Small intestine (tissue), 16 donors: ENCODE measurements at places on chromosomes 3 and 15.

- H3K4me1 ChIP-seq, result no peaks in the 10 kb centered on the region
- H3K36me3 ChIP-seq, result peaks cover 1% of the 10 kb centered on the region
- no peak overlapping the region for H3K27ac ChIP-seq
- H3K27me3 ChIP-seq, result no peaks in the 10 kb centered on the region
These were observed 70.3 kb downstream of the SENP2 start for GRCh38 chr3:185656321-185656840.

DNA sequence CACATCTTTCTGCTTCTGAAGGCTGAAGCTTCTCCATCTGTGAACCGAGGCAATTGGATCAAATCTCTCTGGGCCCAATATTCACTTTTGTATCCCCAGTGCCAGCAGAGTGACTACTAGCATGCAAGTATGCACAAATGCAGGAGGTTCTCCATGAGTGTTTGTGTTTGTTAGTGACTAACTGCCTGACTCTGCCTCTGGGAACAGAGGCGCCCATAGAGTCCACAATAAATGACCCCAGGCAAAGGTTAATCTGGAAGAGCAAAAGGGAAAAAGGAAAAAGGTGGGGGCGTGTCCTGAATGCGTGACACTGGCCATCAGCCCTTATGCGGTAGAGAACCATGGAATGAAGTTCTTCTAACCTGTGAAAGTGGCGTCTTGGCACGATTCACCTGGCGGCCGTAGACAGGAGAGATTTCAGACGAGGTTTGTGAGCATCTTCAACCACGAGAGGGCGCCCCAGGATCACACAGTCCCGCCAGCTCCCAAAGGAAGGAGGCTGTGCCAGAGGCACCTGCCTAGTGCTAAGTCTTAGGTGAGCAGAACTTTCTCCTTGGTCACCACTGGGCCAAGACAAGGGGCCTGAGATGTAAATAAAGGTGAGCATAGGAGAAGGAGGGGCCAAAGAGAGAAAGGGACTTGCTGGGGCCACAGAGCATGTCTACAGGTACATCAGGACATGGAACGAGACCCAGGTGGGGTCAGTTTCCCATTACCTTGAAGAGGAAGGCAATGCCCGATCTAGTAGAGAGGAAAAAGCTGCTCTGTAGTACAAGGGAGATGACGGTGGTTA is 44.2 kb downstream of the RBPMS2 start:
- H3K27ac ChIP-seq, result no peak overlapping the region
- no peaks in the 10 kb centered on the region for H3K4me1 ChIP-seq
- DNase-seq, result peak; percentile 86
- H3K36me3 ChIP-seq, result no peaks in the 10 kb centered on the region
- no peak overlapping the region for H3K4me3 ChIP-seq
- no peaks in the 10 kb centered on the region for H3K27me3 ChIP-seq

- no peak overlapping the region for H3K4me3 ChIP-seq
- H3K27ac ChIP-seq, result no peak overlapping the region
- H3K27me3 ChIP-seq, result no peaks in the 10 kb centered on the region
- no peaks in the 10 kb centered on the region for H3K4me1 ChIP-seq
These were observed 42.8 kb downstream of the NKIRAS1 start for GRCh38 chr3:23873941-23874340.

DNA sequence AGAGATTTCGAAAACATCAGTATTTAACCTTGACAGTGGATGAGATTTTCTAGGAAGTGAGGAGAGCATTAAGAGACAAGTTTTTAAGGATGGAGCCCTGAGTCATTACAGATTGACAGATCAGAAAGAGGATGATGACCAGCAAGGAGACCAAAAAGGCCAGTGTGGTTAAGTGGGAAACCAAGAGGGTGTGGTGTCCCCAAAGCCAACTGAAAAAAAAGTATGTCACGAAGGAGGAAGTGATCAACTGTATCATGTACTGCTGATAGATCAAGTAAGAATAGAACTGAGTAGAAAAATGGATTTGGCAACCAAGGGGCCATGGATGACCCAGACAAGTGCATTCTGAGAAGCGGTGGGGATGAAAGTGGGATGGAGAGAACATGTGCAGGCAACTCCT is 491.8 kb downstream of the FHIT start:
- no peak for DNase-seq
- no peaks in the 10 kb centered on the region for H3K36me3 ChIP-seq
- H3K4me1 ChIP-seq, result no peaks in the 10 kb centered on the region

GRCh38 chr3:134106580-134106979 is 76.9 kb upstream of the SLCO2A1 start:
- peaks cover 14% of the 10 kb centered on the region for H3K4me1 ChIP-seq
- DNase-seq, result peak; percentile 42
- no peaks in the 10 kb centered on the region for H3K27me3 ChIP-seq
- no peak overlapping the region for H3K27ac ChIP-seq
- no peaks in the 10 kb centered on the region for H3K36me3 ChIP-seq
- H3K4me3 ChIP-seq, result no peak overlapping the region

GRCh38 chr3:40477666-40478065 is 744 bp downstream of the ZNF619 start:
- no peak overlapping the region for H3K4me3 ChIP-seq
- H3K27ac ChIP-seq, result no peak overlapping the region
- DNase-seq, result no peak
- peaks cover 13% of the 10 kb centered on the region for H3K36me3 ChIP-seq
- no peaks in the 10 kb centered on the region for H3K27me3 ChIP-seq
- H3K4me1 ChIP-seq, result peaks cover 8% of the 10 kb centered on the region

- H3K27ac ChIP-seq, result no peak overlapping the region
- H3K36me3 ChIP-seq, result no peaks in the 10 kb centered on the region
- H3K4me1 ChIP-seq, result no peaks in the 10 kb centered on the region
- no peak for DNase-seq
These were observed 24.4 kb downstream of the TNIK start for GRCh38 chr3:171435757-171436156.

DNA sequence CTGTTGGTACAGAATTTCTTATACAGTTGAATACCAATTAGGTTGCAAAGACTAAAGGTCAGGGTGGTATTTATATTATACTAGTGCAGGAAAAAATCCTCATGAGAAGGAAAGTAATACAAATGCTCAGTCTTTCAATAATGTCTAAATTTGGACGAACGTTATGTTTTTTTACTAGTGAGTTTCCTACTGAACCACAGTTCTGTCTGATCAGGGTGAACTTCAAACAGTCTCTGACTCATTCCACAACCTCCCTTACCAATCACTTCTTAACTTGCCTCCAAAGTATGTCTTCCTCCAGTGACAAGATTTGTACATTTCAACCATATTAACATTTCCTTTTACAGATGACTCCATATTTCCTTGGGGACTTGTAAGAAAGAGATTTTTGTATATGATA is 3.4 kb downstream of the TMEM212 start:
- no peaks in the 10 kb centered on the region for H3K36me3 ChIP-seq
- no peak overlapping the region for H3K4me3 ChIP-seq
- no peaks in the 10 kb centered on the region for H3K27me3 ChIP-seq
- no peak overlapping the region for H3K27ac ChIP-seq
- no peaks in the 10 kb centered on the region for H3K4me1 ChIP-seq
- no peak for DNase-seq

- H3K36me3 ChIP-seq, result no peaks in the 10 kb centered on the region
- no peak for DNase-seq
- no peaks in the 10 kb centered on the region for H3K4me1 ChIP-seq
- no peak overlapping the region for H3K4me3 ChIP-seq
These were observed 208.7 kb downstream of the MECOM start for GRCh38 chr3:169454823-169455222.

- peak within 1 kb of the TSS; percentile 21 for H3K4me3 ChIP-seq
- H3K27me3 ChIP-seq, result peaks cover 3% of the 10 kb centered on the region
- peak; percentile 49 for DNase-seq
- no peaks in the 10 kb centered on the region for H3K36me3 ChIP-seq
These were observed at the start of gene SH3GL3 for GRCh38 chr15:83446904-83447709. TSS of gene SH3GL3 (plus strand) at chr15:83447341. CDS start at chr15:83447534, 193 bp downstream.

GRCh38 chr3:75768303-75769017 is 16.9 kb downstream of the ZNF717 start:
- H3K4me3 ChIP-seq, result no peak overlapping the region
- H3K4me1 ChIP-seq, result no peaks in the 10 kb centered on the region
- H3K27me3 ChIP-seq, result no peaks in the 10 kb centered on the region
- no peak overlapping the region for H3K27ac ChIP-seq
- no peak for DNase-seq

GRCh38 chr3:13091898-13092611 is 18.8 kb upstream of the IQSEC1 start:
- H3K27ac ChIP-seq, result no peak overlapping the region
- no peaks in the 10 kb centered on the region for H3K36me3 ChIP-seq
- no peak overlapping the region for H3K4me3 ChIP-seq
- H3K27me3 ChIP-seq, result no peaks in the 10 kb centered on the region
- DNase-seq, result peak; percentile 82

DNA sequence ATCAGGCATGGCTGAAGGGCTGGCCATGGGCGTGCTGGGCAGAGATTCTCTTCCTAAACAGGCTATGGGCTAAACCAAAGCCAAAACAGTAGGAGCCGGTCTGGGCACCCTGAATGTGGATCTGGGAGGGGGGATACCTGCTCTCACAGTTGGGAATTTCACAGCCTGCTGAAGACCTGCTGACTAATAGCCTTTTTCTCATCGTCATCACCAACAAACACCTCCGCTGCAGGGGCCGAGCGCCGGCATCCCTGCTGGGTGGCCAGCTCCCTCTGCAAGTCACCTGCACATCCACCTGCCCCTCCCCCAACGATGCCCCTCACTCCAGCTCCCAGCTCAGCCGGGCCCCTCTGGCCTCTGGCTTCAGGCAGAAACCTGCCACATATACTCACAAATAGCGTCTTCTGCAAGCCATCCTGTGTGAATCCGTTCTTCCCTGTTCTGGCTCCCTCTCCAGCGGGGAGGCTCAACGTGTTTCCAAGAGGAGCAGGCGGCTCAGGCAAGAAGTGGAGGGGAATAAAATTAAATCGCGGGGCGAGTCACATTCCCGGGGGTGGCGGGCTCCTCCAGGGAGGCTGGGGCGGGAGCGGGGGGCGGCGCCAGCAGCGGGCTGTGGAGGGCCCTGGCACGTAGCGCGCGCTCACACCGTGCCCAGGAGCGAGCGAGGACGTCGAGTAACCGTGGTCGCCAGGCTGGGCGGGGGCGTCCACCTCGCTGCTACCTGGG is 466 bp downstream of the IQSEC1 start:
- DNase-seq, result no peak
- H3K4me1 ChIP-seq, result no peaks in the 10 kb centered on the region
- peaks cover 38% of the 10 kb centered on the region for H3K27me3 ChIP-seq
- no peaks in the 10 kb centered on the region for H3K36me3 ChIP-seq
- no peak overlapping the region for H3K4me3 ChIP-seq
- H3K27ac ChIP-seq, result no peak overlapping the region

GRCh38 chr3:185371306-185372074 is 8.6 kb downstream of the MAP3K13 start:
- no peak overlapping the region for H3K27ac ChIP-seq
- peaks cover 5% of the 10 kb centered on the region for H3K36me3 ChIP-seq
- H3K4me1 ChIP-seq, result peaks cover 9% of the 10 kb centered on the region
- no peaks in the 10 kb centered on the region for H3K27me3 ChIP-seq

DNA sequence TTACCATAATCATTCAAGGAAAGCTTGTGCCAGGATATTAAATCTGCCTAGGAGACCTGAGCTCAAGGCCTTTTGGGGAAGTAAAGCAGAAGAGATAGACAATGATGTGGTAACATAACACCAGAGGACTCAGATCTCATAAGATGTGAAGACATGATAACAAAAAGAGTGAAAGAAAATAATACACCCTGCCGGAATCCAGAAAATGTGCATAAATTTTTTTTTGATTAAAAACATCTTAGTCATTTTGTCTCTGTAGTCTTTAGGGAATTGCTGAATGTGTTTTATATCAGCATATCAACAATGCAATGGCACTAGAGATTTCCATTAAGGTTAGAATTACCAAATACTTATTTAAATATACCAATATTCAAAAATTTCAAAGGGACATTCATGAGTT is 326.8 kb upstream of the ROBO1 start:
- H3K36me3 ChIP-seq, result no peaks in the 10 kb centered on the region
- no peak overlapping the region for H3K4me3 ChIP-seq
- DNase-seq, result no peak
- H3K27me3 ChIP-seq, result no peaks in the 10 kb centered on the region

GRCh38 chr3:32337505-32337904 is 54.1 kb upstream of the CMTM7 start:
- no peaks in the 10 kb centered on the region for H3K36me3 ChIP-seq
- no peak overlapping the region for H3K4me3 ChIP-seq
- DNase-seq, result no peak

DNA sequence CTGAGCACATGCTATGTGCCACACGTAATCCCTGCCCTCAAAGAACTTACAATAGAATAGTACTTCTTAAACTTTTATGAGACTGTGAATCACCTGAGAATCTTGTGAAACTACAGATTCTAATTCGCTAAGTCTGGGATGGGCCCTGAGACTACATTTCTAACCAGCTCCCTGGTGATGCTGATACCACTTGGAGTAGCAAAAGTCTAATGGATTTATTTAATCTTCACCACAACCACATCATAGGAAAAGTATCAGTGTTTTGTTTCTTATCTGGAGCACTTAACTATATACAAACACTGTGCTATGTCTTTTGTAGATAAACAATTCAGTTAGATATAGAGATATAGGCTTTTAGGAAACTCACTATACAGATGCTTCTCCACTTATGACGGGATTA is 23.8 kb upstream of the TCF12 start:
- H3K27ac ChIP-seq, result no peak overlapping the region
- no peak for DNase-seq
- no peaks in the 10 kb centered on the region for H3K4me1 ChIP-seq

GRCh38 chr3:48400824-48401433 is 28.9 kb downstream of the FBXW12 start:
- no peak overlapping the region for H3K4me3 ChIP-seq
- peak; percentile 79 for DNase-seq
- H3K27me3 ChIP-seq, result no peaks in the 10 kb centered on the region
- no peaks in the 10 kb centered on the region for H3K4me1 ChIP-seq

- no peak overlapping the region for H3K27ac ChIP-seq
- H3K4me3 ChIP-seq, result no peak overlapping the region
- H3K4me1 ChIP-seq, result peaks cover 39% of the 10 kb centered on the region
- no peaks in the 10 kb centered on the region for H3K27me3 ChIP-seq
- no peak for DNase-seq
- H3K36me3 ChIP-seq, result peaks cover 5% of the 10 kb centered on the region
These were observed 46.8 kb downstream of the THRB start for GRCh38 chr3:24447836-24448235.

GRCh38 chr3:192597506-192597905 is 129.8 kb downstream of the FGF12 start:
- H3K4me3 ChIP-seq, result no peak overlapping the region
- H3K27ac ChIP-seq, result no peak overlapping the region
- H3K36me3 ChIP-seq, result no peaks in the 10 kb centered on the region

DNA sequence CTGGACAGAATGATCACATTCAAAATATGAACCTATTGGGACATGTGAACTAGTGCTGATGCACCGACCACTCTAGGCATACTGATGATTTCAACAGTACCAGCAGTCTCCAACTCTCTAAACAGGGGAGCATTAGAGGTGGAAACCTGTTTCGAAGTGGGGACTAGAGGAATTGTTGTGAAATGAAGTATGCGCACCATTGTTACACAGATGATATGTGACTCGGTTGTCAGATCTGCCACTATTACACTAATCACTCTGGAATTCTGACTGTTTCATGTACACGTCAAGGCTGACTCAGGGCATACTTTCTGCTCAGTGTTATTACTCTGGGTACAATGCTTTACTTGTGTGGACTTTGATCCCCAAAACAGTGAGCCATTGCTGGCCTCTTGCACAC is 198.2 kb upstream of the UBE2E2 start:
- no peaks in the 10 kb centered on the region for H3K36me3 ChIP-seq
- no peaks in the 10 kb centered on the region for H3K27me3 ChIP-seq
- H3K4me3 ChIP-seq, result no peak overlapping the region
- no peak for DNase-seq
- no peak overlapping the region for H3K27ac ChIP-seq
